ENCODE measurements at places on chromosomes 16 and 17.

DNA sequence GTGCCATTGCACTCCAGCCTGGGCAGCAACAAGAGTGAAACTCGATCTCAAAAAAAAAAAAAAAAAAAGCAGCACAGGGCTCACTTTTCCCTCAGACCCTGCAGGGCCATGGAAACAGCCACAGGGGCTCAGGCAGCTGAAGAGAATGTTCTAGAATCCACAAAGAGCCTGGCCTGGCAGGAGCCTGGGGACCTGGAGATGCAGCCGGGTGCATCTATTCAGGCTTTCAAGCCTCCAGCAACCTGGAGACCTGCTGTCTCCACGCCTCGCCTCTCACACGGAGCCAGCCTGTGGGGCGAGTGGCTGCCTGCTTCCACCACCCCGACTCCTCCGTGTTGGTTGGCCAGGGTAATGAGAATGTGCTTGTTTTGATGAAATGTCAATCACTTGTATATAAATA, 44.0 kb upstream of the MEAK7 start:
- no peak for DNase-seq

DNA sequence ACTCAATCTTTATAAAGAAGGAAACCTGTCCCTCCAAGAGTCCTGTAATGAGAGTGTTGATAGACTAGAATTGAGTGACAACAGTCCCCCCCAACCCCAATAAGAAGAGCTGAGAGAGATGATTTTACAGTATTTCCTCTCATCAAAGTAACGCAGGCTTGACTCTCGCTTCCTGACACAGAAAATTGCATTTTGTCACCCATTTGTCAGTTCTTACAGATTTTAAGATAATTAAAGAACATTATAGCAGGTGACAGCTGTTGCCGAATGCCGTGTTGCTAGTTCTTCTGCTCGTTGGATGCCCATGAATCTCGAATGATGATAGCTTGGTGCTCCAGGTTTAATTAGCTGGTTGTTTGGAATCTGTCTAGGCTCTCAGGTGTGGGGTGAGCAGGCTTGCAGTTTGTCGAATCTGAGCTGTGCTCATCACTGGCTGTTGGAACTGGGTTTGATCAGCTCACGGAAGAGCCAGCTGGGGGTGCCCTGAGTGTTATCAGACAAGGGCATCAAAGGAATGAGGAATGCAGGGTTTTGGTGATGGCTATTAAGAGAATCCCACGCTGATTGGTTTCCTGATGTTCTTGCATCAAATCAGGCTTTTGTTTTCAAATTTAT, 84.8 kb upstream of the CPHXL start:
- DNase-seq = no peak

DNA sequence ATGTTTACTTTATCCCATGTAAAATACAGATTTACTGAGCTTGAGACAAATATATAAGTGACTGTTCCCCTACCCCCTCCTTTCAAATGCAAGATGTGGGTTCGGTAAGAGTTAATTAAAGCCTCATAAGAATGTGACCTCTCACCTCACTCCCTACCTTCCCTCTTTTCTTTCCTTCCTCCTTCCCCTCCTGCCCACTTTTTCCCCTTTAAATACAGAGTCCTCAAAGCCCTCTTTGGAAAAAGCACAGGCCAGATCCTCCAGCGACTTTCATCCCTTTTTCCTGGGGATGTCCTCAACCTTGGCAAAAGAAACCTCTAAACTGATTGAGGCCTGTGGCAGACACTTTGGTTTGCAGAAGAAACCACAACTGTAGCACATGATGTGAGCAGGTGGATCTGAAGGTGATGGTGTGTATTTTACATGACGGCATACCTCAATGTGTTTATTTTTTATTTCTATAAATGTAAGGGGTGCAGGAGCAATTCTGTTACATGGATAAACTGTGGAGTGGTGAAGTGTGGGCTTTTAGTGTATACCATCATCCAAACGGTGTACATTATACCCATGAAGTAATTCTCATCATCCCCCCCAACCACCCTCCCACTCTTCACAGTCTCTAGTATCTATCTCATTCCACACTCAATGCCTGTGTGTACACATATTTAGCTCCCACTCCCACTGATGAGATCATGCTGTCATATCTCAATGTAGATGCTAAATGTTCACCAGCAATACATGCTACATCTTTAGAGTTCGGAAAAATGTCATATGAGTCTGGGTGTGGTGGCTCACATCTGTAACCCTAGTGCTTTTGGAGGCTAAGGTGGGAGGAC, 77.7 kb downstream of the XYLT1 start:
- DNase-seq = no peak

- no peak for DNase-seq
Measured at GRCh38 chr16:76235025-76235424, 42.2 kb upstream of the CNTNAP4 start.

GRCh38 chr16:13029786-13030185, 128.4 kb downstream of the SHISA9 start:
- DNase-seq = no peak

GRCh38 chr17:79930877-79931816, 91.9 kb upstream of the CBX4 start:
- DNase-seq = no peak

GRCh38 chr17:17822189-17822588, 14.6 kb downstream of the SREBF1 start:
- DNase-seq = no peak

- DNase-seq = no peak
Measured at GRCh38 chr16:75229172-75230031, 10.6 kb downstream of the CTRB1 start.

DNA sequence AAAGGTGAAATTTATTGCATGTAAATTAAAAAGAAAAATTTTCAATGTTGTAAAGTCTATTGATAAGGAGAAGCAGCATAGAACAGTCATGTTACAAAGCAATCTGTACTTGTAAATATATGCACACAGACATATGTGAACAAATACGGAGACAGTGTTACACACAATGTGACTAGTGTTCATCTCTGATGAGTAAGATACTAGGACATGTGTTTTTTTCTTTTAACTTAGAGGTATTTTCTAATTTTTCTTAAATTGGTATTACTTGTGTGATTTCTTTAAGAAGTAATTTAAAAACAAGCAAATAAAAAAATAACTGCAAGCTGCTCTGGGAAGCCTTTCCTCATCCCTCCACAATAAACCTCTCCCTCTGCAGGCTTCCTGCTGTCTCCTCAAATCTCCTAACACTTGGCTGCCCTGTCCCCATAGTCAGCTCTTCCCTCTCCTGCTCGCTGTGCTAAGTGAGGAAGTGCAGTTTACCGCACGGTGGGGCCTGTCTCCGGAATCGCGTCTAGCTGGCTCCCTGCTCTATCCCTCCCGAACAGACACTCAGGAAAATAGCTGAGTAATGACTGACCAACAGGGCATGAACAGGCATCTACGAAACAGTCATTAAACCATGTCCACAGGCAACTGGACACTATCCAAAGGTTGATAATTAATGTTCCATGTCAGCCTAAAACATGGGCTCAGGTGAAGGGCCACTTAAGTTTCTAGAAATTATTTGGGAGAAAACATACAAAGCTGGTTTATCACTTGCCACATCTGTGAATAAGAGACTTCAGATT, 35.9 kb downstream of the CMTM4 start:
- DNase-seq = no peak

All from vagina (tissue), 2 donors.